Stimulated activated effector memory CD8-positive, alpha-beta T cell treated with anti-CD3 and anti-CD28 coated beads, Interleukin-12 subunit alpha, Interleukin-12 subunit beta, amount 100 ng/mL, for 72 hours (primary cell): ENCODE measurements at places on chromosomes 12 and 14.

DNA sequence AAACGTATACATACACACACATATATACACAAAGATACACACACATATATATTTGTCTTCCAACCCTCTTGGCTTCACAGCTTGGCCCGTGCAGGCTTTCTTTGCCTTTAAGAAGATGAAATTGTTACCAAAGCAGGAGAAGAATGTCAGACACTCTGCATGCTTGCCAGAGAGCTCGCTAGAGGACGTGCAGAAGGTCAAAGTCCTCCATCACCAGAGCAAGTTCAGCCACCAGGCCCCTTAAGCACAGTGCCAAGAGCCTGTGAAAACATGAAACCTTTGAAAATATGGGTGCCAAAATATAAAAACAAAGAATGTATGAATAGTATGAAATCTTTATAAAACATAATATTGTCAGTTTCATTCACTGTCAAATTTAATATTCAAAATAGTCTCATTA lies 14.9 kb upstream of the MCRS1 start:
- no peak for DNase-seq

DNA sequence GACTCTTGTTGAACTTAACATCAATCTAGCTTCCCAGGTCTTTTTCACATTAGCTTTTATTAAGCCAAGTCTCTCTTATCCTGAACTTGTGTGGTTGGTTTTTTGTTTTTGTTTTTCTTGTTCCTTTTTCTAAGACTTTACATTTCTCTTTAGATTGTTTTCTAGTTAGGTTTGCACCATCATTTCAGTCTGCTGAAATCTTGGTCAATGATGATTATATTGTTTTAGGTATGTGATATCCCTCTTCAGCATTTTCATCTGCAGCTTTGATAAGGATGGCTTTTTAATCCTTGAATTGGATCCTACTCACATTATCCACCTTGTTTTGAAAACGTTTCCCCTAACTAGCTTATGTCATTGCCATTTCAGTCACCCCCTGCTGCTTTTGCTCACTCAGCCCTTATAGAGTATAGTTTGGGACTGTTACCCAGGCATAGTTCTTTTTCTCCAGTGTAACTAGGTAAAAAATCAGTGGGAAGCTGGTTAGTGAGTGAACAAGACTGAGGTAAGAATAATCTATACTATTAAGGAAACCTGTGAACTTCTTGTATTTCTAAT lies 22.0 kb downstream of the YLPM1 start:
- DNase-seq, result no peak

DNA sequence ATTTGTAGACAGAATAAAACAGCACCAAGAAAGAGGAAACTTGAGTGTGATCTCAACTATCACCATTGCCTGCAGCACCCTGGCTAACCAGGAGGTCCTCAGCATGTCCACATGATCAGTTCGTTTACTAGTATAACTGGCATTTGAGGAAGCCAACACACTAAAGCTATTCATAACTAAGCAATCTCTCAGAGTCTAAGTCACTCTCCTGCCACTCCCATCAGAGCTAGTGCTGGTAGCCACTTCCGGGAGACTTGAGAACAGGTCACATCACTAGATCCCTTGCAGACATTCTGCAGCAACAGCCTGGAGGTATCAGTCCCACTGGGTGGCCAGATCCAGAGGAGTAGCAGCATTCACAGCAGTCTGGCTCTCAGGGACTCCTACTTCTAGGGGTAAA lies 352.9 kb upstream of the OR4E1 start:
- DNase-seq, result no peak

GRCh38 chr12:120254809-120255208 lies 10.7 kb downstream of the PXN start:
- no peak for DNase-seq

DNA sequence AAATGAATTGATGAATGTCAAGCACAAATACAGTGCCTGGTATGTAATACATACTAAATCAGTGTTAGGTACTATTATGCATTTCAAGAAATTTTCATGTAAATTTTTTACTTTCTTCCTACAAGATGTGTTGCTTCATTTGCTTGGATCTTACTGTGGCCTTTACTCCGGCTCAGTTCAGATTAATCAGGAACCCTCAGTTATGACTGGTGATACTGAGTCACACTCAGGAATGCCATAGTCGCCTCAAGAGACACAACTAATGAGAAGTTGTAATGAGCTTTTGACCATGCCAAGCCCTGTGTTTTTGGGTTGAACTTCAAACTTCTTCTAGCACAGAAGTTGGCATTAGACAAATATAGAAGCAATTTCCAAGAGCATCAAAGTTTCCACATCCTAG lies 96.0 kb downstream of the TGFB3 start:
- DNase-seq, result no peak

DNA sequence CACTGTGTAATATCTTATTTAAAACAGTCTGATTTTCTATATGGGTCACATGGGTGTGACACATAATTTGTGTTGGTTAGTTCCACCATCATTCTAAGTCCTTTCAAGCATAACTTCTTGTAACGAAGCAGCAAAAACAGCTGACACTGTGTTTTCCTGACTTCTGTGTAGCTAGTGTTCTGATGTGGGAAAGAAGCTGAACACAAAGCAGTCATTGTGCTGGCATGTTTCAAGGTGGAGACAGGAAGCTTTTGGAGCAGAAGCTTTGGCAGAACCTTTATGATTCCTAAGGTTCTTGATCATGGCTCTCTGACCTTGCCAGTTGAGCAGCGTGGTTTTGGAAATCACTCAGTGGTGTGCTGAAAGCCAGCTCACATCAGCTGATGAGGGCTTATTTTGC lies 351.7 kb upstream of the MDGA2 start:
- DNase-seq, result no peak

GRCh38 chr12:45076417-45077026 lies 25.6 kb upstream of the DBX2 start:
- DNase-seq, result no peak

DNA sequence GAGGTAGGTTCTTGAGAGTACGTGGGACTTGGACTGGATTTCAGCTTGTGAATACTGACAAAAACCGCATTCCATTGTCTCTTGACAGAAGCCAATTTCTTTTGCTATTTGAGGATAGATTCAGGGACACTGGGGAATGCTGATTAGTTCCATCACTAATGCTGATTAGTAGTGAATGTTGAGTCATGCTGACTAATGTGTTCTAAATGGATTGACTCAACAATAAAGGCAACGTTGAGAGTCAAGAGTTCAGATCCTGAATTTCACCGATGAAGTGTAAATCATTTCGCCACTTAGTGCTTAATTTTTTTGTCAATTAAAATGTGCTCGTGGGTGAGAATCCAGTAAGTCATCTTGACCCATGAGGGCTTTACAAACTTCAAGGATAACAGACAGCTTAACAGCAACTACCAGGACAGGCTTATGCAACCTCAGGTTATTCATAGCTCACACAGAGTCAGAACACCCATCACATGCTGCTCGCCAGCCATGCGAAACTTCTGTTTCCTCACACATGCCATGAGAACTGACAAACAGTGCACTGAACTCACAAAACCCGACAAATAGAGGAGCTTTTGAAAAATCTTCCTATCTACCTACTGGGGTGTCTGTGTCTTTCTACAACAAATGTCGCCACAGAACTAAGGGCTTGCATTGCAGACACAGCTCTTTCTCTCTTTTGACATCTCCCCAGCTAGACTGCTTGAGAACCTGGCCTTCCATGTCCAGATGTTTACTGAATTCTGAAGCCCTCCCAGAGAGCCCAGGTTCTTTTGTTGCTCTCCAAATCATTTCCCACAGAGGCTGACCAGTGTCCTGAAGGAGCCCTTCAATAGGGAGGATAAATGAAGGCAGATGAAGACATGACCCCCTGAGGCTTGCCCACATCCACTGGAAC lies 316.4 kb downstream of the ZFP36L1 start:
- no peak for DNase-seq

GRCh38 chr12:59823567-59823966 lies 227.7 kb downstream of the SLC16A7 start:
- DNase-seq, result no peak

- DNase-seq, result no peak
These were observed 144.0 kb downstream of the PPFIA2 start for GRCh38 chr12:81615026-81615588.

DNA sequence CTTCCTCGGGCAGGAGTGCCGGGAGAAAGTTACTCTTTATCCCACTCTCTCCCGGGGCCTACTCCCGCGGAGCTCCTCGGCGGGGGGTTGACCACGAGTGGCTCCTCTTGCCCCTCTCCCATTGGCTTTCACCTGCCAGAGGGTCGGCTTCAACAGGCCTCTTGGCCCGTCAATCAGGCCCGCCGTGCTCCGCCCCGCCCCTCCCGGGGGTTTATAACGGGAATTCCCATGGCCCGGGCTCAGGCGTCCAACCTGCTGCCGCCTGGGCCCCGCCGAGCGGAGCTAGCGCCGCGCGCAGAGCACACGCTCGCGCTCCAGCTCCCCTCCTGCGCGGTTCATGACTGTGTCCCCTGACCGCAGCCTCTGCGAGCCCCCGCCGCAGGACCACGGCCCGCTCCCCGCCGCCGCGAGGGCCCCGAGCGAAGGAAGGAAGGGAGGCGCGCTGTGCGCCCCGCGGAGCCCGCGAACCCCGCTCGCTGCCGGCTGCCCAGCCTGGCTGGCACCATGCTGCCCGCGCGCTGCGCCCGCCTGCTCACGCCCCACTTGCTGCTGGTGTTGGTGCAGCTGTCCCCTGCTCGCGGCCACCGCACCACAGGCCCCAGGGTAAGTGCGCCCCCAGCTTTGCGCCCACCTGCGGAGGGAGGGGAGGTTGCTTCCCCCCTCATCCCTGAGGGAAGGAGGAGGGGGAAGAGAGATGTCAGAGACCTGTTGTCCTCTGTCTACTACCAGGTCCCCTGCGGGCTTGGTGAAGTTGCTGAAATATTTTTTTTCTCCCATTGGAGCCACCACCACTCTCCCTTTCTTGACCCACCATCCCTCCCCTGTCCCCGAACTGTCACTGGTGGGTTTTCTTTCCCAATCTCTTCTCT lies at the start of gene SMOC1:
TSS of gene SMOC1 (plus strand) at position 242 of the 869 bp plus-strand sequence. CDS start at position 505, 263 bp downstream.
- no peak for DNase-seq

DNA sequence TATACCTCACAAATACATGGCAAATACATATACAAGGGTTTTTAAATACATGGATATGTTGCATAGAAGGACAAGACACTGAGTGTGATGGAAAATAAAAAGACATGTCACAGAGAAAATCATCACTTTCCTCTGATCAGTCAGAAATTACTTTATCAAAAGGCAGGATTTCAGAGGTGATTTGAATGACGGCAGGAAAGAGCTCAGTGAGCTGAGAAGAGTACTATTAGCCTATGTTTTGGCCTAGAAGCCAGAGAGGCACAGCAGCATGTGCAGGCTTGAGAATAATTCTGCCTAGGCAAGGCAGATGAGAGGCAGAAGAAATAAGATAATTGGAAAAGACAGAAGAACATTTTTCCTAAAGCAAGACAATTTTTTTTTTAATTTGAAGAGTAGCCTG lies 94.9 kb downstream of the BCAT1 start:
- DNase-seq, result no peak

GRCh38 chr12:20063116-20063515 lies 305.2 kb upstream of the PDE3A start:
- no peak for DNase-seq

DNA sequence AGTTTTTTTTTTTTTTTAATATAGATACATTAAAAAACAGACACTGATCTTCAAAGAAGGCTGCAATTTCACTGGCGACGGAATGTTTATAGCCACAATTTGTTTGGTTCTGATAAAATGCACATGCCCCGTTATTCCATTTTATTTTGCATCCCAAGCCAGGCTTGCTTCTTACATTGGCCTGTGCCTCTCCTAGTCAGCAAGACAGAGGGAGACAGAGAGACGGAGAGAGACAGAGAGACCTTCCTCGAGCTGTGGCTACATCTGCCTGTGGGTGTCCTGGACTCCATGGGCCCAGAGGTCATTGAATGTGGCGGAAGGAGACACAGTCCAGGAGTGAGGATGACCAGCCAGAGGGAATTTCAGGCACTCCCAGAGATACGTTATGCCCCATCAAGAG lies 926.6 kb downstream of the VRK1 start:
- DNase-seq, result no peak

- no peak for DNase-seq
These were observed 10.3 kb upstream of the ADAM21 start for GRCh38 chr14:70441641-70442040.

GRCh38 chr12:107372229-107372658 lies 278.9 kb upstream of the CRY1 start:
- DNase-seq, result peak; percentile 64

- no peak for DNase-seq
These were observed 115.4 kb downstream of the KLHL28 start for GRCh38 chr14:44846232-44846824.

DNA sequence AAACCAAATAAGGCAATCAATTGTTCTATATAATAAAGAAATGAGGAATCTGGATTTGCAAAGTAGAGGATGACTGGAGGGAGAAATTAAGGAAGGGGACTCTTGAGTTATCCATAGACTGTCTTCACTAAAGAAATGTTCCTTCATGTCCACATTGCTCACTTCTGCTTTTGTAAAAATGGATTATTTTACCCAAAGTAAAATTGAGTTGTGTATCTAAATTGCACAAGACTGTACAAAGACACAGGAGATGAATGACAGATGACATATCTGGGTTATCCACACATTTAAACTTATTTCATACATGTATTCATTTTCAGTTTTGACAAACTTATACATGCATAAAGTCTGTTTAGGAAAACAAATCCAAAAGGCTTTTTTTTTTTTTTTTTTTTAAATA lies 11.3 kb downstream of the ATP2B1 start:
- DNase-seq, result no peak

DNA sequence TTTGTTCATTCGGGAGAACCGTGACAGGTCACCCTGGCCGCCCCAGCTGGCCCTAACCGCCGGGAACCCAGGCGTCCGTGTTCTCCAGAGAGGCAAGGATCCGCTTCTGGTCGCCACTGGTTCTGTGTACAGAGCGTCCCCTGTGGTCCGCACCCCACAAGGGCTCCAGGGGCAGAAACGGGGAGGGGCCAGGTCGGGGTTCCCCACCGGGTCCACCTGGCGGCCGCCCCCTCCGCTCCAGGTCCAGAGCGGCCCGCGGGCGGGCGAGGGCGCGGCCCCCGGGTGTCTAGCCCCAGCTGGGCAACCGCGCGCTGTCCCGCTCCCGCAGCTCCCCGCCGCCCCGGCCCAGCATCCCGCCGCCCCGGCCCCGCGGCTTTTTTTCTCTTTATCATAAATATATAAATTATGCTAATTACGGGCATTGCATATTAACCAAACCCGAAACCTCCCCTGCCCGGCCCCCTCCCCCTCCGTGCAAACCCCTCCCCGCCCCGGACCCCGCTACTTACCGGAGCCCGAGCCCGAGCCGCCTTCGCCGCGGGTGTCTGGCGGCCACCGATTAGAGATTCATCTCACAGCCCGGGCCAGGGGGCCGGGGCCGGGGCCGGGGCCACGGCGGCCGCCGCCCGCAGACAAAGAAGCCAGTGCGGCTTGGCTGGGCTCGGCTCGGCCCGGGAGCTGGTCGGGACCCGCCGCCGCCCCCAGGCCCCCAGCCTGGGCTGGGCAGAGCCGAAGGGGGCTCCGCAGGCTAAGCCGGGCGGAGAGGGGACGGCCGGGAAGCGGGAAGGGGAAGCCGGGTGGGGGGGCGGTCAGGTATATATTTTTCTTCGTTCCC lies 512 bp downstream of the POU6F1 start:
- peak; percentile 73 for DNase-seq

GRCh38 chr14:71143381-71144290 lies 236.4 kb downstream of the PCNX1 start:
- peak; percentile 15 for DNase-seq
